Activated CD8-positive, alpha-beta memory T cell treated with anti-CD3 and anti-CD28 coated beads, Interleukin-2, amount 50 U/mL, for 48 hours (primary cell): ENCODE measurements at places on chromosomes 6 and 20.
A peak's percentile ranks its signal among the peaks of the same experiment; 100 is the strongest.

DNA sequence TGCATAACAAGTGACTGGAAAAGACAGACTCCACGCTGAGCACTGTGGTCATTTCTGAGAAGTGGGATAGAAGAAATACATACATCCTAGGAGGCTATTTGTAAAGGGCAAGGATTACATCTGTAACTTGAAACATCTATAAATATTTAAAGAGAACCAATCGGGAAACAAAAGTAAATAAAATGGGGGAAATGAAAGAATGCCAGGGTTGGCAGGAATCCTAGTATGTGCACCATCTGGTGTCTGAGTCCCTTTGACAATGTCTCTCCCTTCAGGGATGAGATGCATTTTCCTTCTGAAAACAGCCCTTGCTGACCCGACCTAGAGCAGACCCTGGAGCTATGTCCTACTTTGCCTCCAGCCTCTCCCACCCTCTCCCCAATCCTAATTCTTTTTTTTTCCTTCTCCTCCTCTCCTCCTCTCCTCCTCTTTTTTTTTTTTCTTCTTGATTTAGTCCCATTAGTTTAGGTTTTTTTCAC is 53.2 kb downstream of the VSTM2L start:
- peak; percentile 2 for DNase-seq

DNA sequence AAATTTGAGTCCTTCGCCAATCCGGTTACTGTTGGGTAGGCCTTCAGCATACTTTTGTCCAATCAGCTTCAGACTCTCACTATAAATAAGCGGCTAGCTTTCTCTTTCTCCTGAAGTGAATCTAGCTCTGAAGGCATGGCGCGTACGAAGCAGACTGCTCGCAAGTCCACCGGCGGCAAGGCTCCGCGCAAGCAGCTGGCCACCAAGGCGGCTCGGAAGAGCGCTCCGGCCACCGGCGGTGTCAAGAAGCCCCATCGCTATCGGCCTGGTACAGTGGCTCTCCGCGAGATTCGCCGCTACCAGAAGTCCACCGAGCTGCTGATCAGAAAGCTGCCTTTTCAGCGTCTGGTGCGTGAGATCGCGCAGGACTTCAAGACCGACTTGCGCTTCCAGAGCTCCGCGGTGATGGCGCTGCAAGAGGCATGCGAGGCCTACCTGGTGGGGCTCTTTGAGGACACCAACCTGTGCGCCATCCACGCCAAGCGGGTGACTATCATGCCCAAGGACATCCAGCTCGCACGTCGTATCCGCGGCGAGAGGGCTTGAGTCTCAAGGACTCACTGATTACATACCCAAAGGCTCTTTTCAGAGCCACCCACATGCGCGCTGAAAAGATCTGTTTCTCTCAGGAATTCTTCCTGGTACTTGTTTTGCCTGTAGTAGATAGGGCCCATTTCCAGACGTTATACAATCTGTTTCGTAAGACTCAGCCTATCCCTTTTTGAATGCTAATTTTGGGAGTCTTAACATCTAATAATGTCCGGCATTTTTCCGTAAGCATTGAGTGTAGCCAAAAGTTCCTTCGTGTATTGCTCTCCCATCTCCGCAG is 102.0 kb downstream of the OR2B2 start:
- DNase-seq: peak; percentile 88

GRCh38 chr6:25777031-25777430 is 22.5 kb downstream of the SLC17A4 start:
- no peak for DNase-seq

DNA sequence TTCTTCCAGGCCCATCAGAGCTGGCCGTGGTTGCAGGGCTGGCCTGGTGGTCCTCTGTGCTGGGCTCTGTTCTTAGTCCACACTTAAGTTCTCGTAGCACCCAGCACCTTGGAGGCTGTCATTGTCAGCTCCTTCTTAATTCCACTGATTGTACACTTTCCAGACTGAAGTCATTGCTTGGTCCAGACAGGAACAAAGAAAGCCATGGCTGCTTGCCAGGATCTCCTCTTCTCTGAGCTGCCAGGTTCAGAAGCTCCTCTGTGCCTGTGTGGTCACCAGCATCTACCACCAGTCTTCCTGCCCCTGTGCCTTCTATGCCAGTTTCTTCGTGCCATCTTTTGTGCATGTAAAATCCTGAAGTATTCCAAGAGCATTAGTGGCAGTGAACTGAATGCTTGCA is 39.5 kb upstream of the PCMTD2 start:
- DNase-seq: no peak

DNA sequence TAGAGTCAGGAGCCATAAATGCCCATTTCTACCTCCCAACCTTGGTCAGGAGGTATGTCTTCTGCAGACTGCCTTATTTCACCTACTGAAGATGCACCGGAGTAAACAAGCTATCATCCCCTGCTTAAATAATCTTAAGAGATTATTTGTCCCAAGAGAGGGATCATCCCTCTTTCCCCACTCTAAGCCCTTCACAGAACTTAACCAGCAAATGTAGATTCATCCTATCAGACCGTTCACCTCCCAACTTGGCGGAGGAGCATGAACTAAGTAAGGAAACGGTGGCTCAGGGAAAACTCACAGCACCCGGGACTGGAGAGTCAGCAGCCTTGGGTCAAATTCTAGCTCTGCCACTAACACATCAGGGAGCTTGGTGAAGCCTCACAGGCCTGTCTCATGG is 115.3 kb downstream of the TRERF1 start:
- no peak for DNase-seq

- DNase-seq: peak; percentile 69
These were observed 675 bp downstream of the DSTN start for GRCh38 chr20:17570347-17571152.

- no peak for DNase-seq
These were observed 217.0 kb downstream of the ADGRG6 start for GRCh38 chr6:142518761-142519160.

- DNase-seq: no peak
These were observed 57.4 kb downstream of the GJA10 start for GRCh38 chr6:89951574-89952104.

- no peak for DNase-seq
These were observed 259.6 kb upstream of the EPHA7 start for GRCh38 chr6:93678841-93679454.

GRCh38 chr20:51423810-51424209 is 118.7 kb downstream of the NFATC2 start:
- DNase-seq: no peak

GRCh38 chr6:27297857-27298730 is 14.0 kb downstream of the POM121L2 start:
- peak; percentile 71 for DNase-seq

GRCh38 chr20:21089391-21089790 is 16.8 kb downstream of the LINC00237 start:
- no peak for DNase-seq

GRCh38 chr6:118514689-118515088 is 33.4 kb upstream of the PLN start:
- DNase-seq: no peak
